ENCODE measurements at places on chromosomes 3 and 15.
A peak's percentile ranks its signal among the peaks of the same experiment; 100 is the strongest.

DNA sequence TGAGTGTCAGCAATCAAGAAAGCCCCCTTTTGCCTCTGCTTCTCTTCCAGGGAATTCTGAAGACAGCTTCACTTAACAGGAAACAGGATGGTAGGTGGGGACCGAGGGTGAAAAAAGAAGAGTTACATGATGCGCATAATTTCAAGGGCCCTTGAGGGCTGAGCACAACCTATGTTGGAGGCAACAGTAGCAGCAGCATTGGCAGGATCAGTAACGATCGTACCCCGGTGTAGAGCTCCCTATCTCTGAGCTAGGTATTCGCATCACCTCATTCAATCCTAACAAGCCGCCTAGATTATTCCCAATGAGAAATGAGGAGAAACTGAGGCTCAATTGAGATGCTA, 432 bp upstream of the RAD54L2 start:
- no peak for DNase-seq

GRCh38 chr3:42273361-42273760, 7.4 kb upstream of the CCK start:
- no peak for DNase-seq

GRCh38 chr3:185549651-185550111, 2.7 kb downstream of the LIPH start:
- no peak for DNase-seq

DNA sequence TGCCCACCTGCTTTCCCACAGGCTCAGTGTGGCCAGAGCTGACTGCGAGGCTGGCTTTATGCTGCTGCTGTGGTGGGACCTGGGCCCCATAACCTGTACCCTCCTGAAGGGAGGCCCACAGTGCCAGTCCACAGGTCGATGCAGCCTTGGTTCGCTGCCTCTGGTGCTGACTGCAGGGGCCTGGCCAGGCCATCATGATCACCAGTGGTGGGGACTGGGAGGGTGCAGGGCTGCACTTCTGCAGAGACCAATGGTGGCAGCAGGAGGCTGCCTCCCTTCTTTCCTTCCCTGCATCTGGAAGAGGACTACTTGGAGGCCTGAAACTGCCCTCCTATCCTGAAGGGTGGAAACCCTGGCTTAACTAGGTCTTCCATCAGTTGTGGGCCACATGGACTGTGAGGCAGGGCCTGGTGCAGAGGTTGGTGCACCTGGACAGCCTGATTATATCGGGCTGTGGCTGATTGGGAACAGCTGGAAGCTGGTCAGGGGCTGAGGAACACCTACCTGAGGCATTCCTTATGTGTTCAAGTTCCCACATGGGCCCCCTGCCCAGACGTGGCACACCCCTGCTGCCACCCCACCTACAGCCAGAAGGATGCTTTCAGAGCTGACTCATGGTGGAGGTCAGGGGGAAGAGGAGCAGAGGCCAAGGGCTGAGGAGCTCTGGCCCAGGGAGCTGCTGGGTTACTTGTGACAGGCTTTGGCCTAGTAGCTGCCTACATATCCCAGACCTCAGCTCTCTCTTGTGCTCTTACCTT, 29.8 kb downstream of the POMGNT2 start:
- DNase-seq = no peak

GRCh38 chr3:165643425-165643824, 193.8 kb downstream of the BCHE start:
- no peak for DNase-seq

- DNase-seq = no peak
These were observed 6.1 kb downstream of the CHRNA5 start for GRCh38 chr15:78571382-78571781.

- no peak for DNase-seq
These were observed 451.8 kb upstream of the IL12A start for GRCh38 chr3:159536876-159537275.

GRCh38 chr3:154137036-154137435, 15.8 kb downstream of the ARHGEF26 start:
- DNase-seq = no peak

DNA sequence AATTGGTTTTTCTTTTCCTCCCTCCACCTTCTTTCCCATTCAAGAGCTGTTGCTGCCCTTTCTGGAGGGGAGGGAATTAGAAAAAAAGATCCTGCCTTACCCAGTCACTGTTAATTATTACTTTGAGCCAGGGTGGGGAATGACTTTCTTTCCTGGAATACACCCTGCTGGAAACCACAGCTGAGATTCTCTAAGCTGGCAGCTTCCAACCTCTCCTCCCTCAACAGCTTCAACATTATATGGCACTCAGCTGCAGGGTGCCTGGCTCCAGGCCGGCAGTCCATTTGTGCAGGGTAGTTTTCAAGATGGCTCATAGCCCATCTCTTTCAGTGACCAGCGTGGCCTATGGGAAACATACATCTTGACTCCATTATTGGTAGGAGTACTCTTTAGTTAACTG, 105.8 kb downstream of the UBE3A start:
- no peak for DNase-seq

DNA sequence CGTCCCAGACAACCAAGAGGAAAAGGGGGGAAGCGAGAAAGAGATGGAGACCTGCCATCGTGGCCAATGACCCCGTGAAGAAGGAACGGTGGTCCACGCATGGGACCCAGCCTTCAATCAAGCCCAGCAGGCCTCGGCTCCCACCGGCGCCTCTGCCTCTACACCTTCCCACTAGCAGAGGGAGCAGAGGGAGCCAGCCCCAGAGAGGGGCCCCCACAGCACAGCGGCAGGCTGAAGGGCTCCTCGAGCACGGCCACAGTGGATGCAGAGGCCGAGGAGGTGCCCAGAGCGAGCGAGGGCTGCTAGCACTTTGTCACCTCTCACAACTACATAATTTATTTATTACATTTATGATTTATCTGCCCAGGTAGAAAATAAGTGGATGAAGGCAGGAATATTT, 68.4 kb upstream of the TOPAZ1 start:
- DNase-seq = no peak

- DNase-seq = no peak
These were observed 162.4 kb upstream of the ROBO1 start for GRCh38 chr3:79930196-79930595.

- no peak for DNase-seq
These were observed 404.4 kb upstream of the MDFIC2 start for GRCh38 chr3:70716832-70717231.

DNA sequence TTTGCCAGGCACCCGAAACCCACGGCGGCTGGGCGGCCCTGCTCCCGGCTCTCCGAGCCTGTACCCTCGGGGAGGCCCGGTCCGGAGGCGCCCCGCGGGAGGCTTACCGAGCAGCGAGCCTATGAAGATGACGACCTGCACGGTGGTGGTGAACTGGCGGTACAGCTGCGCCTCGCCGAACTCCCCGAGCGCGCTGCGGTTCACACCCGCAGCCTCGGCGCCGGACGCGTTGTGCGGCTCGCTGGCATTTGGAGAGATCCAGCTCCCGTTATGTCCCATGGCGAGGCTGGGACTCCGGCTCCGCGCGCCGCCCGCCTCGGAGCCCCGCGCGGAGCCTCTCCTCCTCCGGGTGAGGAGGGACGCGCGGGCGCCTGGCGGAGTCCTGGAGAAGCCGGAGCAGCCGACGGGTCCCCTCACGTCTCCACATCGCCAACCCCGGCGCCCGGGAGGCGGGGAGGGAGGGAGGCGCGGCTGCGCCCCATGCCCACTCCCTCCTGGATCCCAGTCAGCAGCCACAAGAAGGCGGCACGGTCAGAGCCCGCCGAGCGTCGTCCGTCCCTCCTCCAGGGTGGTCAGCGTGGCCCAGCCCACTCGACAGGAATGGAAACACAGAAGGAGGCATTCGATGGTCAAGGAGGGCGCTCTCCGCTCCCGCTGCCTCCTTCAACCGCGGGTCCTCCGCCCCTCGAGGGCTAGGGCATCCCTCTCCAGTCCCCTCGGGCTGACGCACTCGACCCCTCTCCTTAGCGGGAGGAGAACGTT, at the start of gene GPR176:
TSS of gene GPR176 (minus strand) at position 519 of the 762 bp plus-strand sequence. CDS start at position 279, 240 bp downstream.
- DNase-seq = no peak

DNA sequence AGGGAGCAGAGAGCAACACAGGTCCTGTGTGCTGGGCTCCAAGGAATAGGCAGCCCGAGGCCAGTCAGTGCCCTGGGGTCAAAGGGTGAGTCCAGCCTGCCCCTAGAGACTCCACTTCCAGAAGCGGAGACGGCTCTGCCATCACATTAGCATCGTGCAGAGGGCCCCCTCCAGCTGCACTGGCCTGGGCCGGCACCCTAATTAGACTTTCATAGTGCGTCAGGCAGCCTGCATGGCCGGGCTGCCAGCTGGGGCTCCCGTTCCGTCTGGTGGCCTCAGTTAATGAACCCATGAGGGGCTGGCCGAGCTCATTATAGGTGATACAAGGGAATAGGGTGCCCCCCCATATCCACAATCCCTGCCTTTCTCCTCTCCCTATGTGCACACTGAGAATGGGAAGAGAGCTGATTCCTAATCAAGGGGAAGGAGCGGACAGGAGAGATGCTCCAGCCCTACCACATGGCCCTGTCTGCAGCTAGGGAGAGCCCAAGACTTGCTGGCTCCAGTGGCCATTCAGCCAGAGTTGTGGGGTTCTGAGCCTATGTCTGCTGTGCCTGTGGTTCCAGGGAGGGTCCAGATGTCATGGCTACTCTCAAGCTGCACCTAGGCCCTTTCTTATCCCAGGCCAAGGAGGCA, 128.0 kb downstream of the SRGAP3 start:
- no peak for DNase-seq

DNA sequence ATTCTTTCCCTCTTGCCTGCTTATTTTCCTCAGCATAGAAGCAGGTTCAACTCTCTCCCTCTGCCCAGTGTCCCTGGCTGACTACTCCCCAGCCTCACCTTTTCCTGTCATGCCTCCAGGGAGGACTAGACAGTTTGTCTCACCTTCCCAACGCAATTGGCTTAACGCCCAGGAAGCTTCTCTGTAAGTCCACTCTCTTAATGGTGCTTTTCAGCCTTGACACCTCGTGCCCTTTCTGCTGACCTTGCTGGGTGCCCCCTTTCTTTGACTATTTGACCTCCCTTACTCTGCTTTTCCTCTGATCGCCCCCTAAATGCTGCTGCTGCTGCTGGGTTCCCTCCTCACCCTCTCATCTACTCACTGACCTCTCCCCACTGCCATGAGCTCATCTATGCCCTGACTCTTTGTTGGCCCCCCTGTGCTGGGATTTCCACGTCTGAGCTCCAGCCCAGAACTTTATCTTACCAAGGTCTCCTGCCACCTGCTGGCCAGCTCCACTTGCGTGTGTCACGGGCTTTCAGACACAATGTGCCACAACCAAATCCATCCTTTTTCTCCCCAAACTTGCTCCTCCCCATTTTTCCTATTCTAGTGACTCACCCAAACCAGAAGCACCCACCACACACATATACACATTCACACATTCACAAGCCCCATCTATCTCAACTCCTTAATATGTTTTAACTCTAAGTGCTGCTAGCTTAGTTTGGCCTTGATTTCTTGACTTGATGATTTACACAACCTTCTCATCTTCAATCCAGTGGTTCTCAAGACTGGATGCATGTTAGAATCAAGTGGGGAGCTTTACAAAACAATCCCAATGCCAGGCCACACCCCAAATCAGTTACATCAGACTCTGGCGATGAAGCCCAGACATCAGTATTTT, 16.6 kb downstream of the EPB42 start:
- peak; percentile 62 for DNase-seq

GRCh38 chr3:14477311-14477935, 62.7 kb downstream of the GRIP2 start:
- DNase-seq = no peak

GRCh38 chr15:31468911-31469785, 142.5 kb downstream of the KLF13 start:
- no peak for DNase-seq

DNA sequence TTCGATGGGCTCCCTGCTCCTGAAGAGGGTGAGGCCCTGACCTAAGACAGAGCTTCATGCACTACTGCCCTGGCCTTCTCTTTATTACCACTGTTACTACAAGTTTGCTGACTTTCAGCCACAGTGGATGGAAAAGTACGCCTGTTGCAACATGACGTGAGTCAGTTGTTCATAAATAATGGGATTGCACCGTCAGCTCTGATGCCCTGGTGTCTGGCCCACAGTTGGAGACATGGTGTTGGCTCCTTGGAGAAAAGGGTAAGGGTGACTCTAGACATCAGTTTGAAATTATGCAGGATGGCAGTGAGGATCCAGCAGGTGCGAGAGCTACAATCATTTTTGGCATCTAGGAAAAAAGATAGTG, 5.5 kb downstream of the PAQR5 start:
- no peak for DNase-seq

DNA sequence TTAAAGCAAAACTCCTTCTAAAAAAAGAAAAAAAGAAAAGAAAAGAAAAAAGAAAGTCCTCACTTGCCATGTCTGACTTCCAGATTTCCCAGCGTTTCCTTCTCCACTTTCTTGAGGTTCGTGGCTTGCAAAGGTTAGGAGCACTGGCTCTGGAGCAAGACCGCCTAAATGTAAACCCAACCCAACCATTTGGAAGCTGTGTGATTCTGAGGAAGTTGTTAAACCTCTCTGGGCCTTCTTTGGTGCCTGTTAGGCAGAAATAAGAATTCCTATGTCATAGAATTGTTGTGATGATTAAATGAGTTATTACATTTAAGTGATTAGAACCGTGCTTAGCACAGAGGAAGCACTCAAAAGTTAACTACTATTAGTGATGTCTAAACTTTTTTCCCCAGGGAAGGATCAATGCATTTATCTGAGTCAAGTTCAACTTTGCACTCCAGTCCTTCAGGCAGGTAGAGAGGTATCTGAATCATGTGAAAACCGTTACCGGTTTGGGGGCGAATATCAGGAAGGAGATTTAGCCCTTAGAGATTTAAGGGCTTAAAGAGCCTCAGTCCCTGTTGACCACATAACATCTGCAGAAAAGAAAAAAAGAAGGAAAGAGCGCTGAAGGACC, 78.3 kb upstream of the HES1 start:
- no peak for DNase-seq

GRCh38 chr3:7172996-7173395, 312.1 kb downstream of the GRM7 start:
- DNase-seq = no peak

GRCh38 chr3:161042023-161042501, 63.1 kb downstream of the B3GALNT1 start:
- peak; percentile 90 for DNase-seq

DNA sequence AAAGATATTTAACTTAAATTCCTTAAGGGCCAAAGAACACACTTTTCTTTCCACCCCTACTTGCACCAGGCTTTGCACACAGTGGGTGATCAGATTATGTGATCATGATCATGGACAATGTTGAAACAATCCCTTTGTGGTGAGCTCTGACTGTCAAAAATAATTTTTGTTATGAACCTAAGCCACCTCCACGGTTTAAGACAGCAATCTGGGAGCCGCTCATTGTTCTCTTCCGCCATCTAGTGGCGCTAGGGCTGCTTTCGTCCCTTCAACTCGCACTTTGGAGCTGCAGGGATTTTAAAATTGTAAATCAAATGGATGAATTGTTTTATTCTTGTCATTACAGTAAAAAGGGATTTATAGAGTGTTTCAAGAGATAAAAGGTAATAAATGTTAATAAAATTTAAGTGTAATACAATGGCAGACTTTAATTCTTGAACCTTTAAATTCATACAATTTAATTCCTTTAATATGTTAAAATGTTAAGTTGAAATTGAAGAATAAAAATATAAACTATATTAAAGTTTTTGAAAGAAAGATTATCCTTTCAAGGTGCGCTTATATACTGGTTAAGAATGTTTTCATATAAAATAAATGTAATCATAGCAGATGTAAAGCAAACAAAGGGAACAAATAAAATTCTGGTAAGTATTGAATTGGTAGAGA, 45.3 kb upstream of the ARL6 start:
- peak; percentile 30 for DNase-seq

All from T47D (cell line).